ENCODE measurements at places on chromosomes 7 and 10. TPM values are rescaled to one million over a fixed set of nuclear protein-coding genes. Genes with fewer than 3 reads are reported as not detected.

LRMDA gene
- 21.2 TPM for polyA plus RNA-seq

PCDH15 gene
- 5.1 TPM for polyA plus RNA-seq

FGFR2 gene
- polyA plus RNA-seq: 96.1 TPM

OR2A1 gene
- 0.44 TPM for polyA plus RNA-seq

DNA sequence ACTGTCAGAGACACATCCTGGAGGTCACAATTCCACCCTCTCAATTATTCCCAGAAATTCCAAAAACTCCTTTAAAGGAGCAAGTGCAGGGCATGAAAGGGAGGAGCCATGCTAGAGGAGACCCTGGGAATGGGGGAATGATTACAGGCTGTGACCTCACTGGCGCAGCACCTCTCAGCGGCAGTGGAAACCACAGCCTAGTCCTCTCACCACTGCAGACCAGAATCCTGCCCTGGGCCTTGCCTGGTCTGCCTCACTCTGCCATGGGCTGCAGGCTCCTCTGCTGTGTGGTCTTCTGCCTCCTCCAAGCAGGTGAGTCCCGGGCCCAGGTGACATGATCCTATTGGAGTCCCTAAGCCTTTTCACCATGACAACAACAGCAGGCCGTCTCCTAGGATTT is 50.5 kb upstream of the PRSS58 start:
- no peak for DNase-seq

DNA sequence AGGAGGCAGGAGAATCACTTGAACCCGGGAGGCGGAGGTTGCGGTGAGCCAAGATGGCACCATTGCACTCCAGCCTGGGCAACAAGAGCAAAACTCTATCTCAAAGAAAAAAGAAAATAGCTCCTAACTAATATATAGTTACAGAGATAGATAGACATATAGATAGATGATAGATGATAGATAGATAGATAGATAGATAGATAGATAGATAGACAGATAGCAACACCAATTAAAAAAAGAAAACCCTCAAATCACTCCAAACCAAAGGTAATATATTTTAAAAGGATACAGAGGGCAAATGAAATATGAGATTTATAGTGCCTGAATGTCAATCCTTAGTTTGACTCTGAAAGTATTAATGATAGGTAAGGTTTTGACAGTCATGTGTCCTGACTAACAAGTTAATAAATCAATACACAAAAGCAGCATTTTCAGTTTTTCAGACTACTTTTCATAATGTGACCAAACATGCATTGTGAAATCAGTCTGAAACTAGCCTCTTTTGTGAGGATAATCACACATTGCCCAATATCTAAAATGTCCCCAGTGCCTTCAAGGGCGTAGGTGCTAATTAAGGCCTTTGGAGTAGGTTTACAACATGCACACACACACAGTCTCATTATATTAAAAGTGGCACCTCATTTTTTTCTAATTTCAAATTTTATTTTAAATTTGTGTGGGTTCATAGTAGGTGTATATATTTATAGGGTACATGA is 61.2 kb downstream of the BPGM start:
- DNase-seq: no peak

DNA sequence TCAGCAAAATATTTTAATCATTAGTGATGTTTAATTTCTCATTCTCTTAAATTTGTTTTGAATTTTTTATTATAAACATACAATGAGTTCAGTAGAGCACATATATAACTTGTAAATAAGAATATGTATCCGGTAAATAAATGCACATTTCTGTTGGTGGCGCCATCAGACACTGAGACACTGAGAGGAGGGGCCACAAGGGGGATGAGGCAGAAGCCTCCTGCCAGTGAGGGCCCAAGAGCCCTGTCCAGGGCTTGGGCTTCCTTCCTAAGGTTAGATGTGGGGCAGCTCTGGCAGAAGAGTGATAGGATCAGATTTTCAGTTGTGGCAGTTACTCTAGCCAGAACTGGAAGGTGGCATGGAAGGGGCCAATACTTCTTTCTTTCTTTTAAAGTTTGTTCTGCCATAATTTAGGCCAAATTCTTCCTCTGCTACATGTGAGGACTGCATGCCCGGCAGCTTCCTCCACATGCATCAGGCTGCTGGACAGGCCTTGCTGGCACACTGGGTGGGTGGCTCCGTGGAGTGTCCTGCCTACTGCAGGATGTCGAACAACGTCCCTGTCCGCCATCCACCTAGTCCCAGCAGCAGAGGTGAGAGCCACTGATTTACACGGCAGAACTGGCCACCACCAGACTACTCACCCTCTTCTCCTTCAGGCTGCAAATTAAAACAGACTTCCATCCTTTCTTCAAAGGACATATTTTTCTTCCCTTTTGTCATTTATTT is 13.2 kb downstream of the PTPRN2 start:
- DNase-seq: no peak

- DNase-seq: peak; percentile 19
These were observed 50.0 kb downstream of the SRI start for GRCh38 chr7:88169717-88170320.
